ENCODE measurements at places on chromosomes 5 and 9.

DNA sequence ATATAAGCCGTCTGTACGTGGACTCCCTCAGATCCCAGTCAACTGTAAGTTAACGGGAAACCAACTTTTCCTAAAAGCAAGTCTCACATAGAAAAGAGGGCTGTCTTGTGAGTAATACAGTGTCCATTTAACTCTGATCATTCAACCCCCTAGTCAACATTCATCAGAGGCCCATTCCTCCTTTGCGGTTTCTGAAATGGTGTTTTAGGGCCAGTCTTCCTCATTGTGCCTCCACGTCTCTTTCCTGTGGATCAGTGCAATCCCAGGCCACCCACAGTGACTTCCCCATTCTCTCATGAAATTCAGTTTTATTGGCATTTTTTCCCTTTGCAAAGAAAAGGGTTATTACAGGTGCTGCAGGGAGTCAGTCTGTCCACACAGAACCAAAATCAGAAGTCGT is 261.8 kb downstream of the NR3C1 start:
- DNase-seq: no peak

DNA sequence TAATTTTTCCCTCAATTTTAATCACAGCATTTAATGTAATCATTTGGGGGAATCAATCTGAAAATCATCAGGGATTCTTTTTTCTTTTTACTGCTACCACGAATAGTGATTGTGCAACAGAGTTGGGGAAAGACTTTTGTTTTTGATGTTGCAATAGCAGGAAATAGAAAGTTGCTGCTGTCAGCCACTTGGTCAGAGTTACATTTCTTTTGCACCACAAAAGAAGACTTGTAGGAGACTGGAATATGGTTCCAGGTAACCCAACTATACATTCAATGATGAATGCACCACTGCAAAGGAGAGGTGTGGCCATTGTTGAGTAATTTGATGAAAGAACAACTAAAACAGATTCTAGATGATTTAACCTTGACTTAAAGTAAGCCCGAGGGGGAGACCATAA is 46.3 kb upstream of the PALM2AKAP2 start:
- no peak for DNase-seq

DNA sequence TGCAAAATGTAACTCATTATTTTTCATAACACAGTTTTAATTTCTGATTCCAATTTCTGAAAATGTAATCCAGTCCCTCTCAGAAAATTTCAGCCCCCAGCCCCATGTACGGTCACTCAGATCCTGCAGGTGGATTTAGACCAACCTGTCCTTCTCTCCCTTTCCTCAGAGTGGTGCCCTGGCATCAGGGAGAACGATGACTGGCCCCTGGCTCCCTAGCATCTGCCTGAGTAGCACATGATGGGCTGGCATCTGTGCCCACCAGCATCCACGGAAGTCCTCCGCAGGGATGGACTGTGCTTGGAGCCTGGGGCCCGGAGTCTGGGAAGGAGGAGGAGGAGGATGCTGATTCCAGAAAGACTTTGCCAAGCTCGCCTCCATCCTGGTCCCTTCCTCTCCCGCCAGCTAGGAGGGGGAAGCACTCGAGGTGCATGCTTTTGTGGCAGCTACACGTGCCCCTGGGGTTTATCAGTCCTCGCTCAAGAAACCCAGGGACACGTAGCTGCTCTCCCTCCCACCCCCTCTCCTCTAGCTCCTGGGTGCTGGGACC is 54.4 kb upstream of the RUFY1 start:
- DNase-seq: no peak

DNA sequence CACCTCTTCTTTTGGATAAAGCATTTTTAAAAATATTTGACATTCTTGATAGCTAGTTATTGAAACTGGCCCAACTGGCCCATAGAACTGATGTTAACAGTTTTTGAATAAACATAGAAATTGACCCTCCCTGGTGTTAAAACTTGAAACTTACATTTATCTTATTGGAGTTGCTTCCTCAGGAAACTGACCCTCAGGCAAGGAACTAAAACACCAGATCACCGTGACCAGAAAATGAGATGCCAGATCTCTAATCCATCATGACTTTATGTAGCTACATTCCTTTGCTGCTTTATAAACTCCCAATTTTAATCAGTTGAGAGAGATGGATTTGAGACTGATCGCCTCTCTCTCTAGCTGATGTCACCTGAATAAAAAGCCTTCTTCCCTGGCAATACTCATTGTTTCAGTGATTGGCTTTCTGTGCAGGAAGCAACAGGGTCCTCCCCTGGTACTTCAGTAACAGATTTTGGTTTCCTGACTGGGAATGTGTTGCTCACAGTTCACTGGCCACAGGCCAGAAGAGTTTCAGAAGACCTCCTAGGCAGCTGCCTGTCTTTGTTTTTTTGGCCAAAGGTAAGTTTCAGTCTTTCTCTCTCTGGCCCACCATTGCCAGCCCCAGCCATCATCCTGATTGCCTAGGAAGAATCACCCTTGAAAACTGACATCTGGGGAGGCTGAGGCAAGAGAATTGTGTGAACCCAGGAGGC is 212.4 kb downstream of the DTWD2 start:
- no peak for DNase-seq

DNA sequence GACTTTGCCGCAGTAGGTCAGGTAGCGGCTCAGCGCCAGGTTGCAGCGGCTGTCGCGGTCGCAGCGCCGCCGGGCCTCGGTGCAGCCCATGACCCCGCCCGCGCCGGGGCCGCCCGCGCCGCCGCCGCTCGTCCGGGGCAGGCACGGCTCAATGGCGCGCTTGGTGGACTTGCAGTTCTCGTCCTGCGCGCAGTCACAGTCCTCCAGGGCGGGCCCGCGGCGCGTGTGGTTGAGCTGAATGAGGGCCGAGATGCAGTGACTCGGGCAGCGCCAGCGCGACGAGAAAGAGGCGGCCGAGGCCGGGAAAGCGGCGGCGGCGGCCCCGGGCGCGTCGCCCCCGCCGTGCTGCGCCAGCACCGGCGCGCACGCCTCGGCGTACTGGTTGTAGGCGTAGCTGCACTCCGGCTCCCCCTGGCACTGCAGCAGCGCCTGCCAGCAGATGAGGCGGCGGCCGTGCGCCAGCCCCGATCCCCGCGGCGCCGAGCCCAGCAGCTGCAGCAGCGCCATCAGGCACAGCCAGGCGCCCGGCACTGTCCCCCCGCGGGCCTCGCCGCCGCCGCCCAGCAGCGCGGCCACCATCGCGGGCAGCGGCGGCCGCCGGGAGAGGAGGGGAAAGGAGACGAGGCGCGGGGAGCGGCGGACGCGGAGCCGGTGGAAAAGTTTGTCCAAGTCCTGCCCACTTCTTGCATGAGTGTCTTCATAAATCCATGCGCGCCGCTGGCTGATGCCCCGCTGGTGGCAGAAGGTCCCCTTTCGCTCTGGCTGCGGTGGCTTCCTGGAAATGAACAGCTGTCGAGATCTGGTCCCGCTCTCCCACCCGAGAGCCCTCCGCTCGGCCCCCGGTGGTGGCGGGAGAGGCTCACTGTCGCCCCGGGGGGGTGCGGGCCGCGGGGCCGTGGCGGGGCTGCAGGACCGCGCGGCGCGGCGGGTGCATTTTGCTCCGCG is 833 bp downstream of the GAS1 start:
- DNase-seq: no peak

DNA sequence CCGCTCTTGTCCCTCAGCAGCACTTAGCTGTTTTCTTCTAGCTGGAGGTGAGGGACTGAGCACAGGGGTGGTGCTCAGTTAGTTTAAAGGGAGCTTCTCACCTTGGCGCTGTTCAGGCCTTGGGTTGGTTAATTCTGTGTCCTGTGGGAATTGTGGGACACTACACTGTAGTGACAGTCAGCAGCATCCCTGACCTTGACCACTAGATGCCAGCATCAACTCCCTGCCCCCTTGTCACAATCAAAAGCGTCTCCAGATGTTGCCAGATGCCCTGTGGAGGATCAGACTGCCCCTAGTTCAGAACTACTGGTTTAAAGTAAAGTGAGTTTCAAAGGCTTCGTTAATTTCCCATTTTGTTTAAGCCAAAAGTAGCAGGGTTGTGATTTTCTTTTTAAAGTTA is 65.5 kb upstream of the DMRT3 start:
- DNase-seq: no peak

GRCh38 chr9:36136894-36137391 is 410 bp downstream of the GLIPR2 start:
- DNase-seq: no peak

DNA sequence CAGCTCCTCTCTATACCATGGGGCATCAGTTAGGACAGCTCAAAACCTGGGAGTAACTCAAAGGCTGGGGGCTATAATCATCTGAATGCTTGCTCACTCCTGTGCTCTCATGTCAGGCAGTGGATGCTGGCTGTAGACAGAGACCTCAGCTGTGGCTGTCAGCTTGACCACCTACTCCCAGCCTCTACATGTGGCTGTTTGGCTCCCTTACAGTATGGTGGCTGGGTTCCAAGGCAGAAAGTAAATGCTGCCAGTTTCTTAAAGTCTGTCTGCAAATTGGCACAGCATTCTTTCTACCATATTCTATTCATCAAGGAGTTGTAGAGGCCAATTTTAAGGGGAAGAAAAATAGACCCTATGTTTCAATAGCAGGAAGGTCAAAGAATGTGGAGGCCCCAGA is 66.9 kb downstream of the TMC1 start:
- no peak for DNase-seq

DNA sequence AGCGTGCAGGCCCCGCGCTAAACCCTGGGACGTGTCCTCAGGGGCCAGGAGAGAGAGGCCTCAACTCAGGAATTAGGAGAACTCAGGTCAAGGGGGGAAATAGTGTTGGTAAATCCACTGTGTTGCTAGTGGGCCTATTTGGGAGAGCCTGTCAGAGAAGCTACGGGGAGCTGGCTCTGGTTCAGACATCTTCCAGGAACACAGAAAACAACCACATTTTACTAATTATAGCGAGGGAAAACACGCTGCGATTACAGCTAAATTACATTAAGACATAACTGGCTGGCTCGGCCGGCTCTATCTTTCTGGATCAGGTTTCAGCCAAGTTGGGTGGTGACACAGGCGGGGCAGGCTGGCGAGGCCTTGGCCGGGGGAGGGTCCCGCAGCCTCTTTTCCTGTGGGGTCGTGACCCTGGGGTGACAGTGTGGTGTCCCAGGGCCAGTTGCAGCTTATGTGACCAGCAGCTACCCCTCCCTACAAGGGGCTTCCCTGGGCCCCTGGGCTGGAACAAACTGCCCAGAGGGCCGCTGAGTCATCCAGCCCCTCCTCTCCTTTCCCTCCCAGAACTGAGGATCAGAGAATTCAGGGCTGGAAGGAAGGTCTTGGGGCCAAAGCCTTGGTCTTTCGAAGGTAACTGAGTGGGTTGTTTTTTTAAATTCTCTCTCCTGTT is 75.1 kb downstream of the FGF18 start:
- DNase-seq: peak; percentile 15

DNA sequence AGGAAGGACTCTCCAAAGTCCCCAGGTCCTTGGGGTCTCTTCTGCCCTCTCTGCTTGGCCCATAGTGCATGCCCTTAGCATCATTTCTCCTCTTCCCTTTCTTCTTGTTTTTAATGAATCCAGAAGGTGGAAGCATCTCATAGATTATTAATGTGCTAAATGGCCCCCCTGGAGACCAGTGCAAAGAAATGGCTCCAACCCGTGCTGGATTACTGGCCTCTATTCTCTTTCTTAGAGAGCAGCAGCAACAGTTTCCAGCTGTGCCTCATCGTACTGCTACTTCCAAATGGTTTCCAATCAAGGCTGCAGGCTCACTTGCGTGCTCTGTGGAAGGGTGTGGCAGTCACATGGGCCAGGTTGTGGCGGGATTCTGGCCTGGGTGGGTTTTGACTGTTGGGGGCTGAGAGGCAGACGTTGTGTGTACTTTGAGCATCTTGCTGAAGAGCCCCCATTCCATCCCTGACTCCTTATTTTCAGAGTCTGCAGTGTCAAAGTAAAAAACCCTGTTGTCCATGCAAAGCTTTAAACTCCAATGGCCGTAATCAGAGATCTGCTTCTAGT is 139.7 kb downstream of the GABBR2 start:
- no peak for DNase-seq

DNA sequence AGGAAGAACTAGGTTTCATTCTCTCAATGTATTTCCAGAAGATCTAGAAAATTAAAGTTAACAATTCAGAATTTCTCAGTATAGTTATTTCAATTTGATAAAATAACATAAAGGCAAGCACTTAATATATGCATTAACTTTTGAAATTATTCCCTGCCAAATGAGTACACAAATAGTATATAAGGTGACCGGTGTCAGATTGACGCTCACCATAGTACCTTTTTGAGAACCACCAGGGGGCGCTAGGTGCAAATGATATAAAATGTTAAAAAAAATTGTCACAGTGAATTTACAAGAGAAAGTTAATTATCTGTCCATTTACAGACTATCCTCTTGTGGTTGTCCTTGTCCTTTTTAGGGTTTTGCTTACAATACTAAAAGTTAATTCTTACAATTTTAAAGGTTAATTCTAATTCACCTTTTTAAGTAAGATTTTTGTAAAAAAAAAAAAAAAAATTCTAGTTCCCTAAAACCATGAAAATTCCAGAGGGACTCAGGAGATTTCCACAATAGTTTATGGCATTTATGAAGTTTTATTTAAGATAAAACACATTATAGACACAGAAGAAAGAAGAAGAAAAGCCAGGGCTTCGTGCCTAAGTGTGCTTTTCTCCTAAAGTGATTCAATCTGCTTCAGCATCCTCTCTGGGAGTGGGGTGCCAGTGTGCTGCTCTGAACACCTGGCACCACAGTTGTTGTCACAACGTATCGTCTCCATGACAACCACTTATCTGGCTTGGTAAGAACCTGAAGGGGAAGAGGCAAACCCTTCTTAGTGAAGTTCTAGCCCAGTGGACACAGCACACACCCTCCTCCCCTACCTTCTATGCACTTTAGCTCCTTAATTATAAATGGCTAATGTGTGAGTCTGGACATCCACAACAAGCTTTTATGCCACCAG is 1.7 kb downstream of the ADAMTS16 start:
- DNase-seq: no peak

- DNase-seq: no peak
Observed at GRCh38 chr9:20111173-20111843, 322.5 kb upstream of the SLC24A2 start.

- DNase-seq: no peak
Observed at GRCh38 chr5:33235304-33235703, 205.5 kb upstream of the TARS1 start.

- peak; percentile 67 for DNase-seq
Observed at GRCh38 chr5:91170266-91170665, 212.9 kb downstream of the ARRDC3 start.

- DNase-seq: no peak
Observed at GRCh38 chr9:130770679-130771442, 64.2 kb upstream of the ABL1 start.

Measured in non-pigmented ciliary epithelial cell (primary cell).